Anterior cingulate cortex (tissue), 58 donors: ENCODE measurements at places on chromosomes 6 and 20.

DNA sequence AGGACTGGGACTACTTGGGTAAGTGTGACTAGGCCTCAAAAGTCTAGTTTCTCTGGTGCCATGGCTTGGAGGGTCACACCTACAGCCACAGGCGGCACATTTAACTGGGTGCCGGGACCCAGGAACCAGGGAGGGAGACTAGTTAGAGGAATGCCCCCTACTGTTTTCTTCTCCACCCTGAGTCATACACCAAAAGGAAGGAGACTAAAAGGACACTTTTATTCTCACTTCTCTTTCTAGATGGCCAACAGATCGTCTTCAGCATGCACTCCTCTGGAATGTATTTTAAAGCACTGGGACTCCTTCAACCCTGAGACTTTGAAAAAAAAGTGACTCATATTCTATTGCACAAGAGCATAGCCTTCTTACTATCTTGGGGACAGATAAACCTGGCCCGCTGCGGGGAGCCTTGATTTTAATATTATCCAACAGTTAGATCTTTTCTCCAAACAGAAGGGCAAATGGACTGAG lies 33.4 kb downstream of the PLN start:
- no peak for DNase-seq

GRCh38 chr6:44674226-44675155 lies 287.0 kb downstream of the CDC5L start:
- no peak for DNase-seq

DNA sequence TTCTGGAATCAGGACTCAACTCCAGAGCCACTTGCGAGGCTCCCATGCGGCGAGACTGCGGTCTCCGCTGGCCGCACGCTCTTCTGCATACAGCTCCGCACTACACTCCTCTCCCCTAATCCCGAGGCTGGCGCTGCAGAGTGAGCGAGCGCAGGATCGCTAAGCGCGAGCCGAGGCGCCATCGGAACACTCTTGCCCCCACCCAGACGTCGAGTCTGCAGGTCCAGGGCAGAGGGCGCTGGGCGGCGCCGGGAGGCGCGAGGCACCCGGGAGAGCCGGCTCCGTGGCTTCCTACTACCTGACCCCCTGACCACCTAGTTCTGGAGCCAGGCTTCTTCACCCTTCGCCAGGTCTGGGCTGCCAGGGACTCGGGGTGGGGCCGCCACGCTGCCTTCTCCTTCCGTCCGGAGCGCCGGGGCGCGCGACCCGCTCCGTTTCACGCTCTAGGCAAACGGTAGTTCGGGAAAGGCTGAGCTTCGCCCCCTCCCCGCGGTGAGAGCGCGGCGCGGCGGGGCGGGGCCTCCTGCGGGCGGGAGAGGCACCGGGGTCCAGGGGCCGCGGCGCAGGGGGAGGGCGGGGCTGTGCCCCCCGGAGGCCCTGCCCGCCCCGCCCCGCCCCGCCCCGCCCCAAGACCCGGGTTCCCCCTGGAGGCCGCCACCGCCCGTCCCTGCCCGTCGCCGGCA lies 5.4 kb upstream of the TUBB2A start:
- DNase-seq = peak; percentile 74

GRCh38 chr20:62730481-62730880 lies 21.8 kb downstream of the NTSR1 start:
- DNase-seq = no peak

DNA sequence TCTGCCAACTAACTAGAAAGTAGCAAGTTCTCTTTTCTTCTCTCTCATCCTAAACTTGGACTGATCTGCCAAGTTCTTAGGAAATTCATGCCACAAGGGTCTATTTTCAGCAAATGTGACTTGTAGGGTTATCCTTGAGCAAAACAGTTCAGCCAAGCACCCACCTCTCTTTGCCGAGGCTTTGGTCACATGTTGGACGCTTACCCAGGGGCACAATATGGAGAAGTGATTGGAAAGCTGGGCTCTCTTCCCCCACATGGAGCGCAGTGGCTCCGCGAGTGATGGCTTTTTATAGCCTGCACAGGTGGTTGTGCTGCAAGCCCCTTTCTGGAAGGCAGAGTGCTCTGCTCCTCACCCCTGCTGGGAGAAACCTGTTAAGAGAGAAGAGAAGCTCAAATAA lies 47.7 kb upstream of the FNDC1 start:
- DNase-seq = no peak

DNA sequence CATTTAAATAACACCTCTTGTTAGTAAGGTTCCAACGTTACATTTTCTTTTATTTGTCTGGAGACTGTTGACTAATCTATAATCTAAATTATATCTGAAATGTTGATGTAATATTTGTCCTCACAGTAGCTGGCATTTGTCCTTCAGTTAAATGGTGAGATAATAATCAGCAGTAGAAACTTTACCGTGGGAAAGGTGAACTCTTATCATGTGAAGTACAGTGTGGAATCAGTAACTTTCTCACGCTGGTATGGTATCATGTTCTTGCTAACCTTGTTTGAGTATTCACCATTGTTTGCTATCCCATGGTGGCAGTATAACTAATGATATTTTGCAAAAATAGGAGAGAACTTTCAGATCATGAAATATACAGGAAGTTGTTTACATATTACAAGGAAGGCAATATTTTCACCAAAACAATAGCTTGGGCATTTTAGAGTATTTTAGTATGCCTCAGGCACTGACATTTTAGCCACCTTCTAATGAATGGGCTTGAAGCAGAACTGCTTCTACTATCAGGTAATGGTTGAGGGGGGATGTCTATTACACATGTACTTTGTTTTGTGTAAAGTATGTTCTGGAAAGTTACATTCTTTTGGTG lies 4.8 kb downstream of the GMNN start:
- DNase-seq = no peak

GRCh38 chr20:53797085-53797484 lies 203.4 kb upstream of the ZNF217 start:
- DNase-seq = no peak

- DNase-seq = no peak
These were observed 97.7 kb downstream of the ATG5 start for GRCh38 chr6:106227612-106228507.

DNA sequence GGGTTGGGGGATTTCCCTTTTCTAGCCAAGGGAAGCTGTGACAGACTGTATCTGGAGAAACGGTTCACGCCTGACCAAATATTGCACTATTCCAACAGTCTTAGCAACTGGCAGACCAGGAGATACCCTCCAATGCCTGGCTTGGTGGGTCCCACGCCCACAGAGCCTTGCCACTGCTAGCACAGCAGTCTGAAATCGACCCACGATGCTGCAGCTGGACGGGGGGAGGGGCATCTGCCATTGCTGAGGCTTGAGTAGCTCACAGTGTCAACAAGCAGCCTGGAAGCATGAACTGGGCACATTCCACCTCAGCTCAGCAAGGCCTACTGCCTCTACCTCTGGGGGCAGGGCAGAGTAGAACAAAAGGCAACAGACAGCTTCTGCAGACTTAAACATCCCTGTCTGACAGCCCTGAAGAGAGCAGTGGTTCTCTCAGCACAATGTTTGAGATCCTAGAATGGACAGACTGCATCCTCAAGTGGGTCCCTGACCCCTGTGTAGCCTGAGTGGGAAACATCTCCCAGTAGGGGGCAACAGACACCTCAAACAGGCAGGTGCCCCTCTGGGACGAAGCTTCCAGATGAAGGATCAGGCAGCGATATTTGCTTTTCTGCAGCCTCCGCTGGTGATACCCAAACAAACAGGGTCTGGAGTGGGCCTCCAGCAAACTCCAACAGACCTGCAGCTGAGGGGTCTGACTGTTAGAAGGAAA lies 89.9 kb upstream of the ECI2 start:
- DNase-seq = no peak

GRCh38 chr20:17965042-17965697 lies 3.4 kb downstream of the SNX5 start:
- no peak for DNase-seq

GRCh38 chr20:1860446-1860845 lies 34.8 kb upstream of the SIRPA start:
- no peak for DNase-seq

- peak; percentile 44 for DNase-seq
These were observed 7.1 kb upstream of the NKX2-2 start for GRCh38 chr20:21520702-21521595.

- no peak for DNase-seq
These were observed 66.9 kb downstream of the RIPOR3 start for GRCh38 chr20:50624351-50625016.

- DNase-seq = no peak
These were observed 8.7 kb downstream of the SLC2A4RG start for GRCh38 chr20:63748070-63748933.

GRCh38 chr6:156887623-156888269 lies 110.6 kb downstream of the ARID1B start:
- no peak for DNase-seq

DNA sequence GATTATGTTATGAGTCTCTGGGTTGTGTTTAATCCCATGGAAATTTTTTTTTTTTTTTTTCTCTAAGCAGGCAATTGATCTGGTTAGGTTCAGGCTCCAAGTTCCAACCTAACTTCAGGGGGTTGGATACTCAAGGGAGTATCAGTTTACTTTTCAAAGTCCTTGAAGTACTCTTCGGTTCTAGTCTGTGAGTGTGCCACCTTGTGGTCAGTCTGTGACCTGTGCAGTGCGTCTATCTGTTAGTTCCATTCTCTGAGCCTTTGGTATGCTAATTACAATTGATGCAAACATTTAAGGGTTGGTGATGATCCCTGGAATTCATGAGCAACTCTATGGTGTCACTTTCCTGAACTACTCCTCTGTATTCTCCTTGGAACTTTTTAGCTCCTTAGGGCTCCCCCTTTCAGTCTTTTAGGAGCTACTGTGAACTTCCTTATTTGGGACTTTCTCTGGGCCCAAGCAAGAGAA lies 342.0 kb downstream of the SOX4 start:
- DNase-seq = no peak

DNA sequence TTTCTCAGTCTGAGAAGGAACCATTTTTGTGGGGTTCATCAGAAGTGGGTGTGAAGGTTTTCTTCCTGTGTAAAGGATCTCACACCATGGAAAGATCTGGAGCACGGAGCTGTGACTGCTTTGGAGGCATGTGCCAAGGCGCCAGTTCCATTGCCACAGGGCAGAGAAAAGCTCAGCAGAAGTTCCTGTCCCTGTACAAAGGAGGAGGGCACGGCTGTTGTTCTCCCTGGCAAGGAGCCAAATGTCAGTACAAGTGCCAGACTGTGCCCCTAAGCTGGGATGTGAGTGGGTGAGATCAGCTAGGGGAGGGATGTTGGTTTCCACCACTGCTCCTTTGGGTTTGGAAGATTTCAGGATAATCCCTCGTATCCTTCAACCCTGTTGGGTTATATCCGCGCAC lies 117.3 kb downstream of the CRYBG1 start:
- DNase-seq = no peak

- DNase-seq = peak; percentile 69
These were observed at the start of gene DCBLD1 for GRCh38 chr6:117482240-117483003. Gene DCBLD1, plus strand, starts transcription at chr6:117482674. Its CDS starts 108 bp downstream, at chr6:117482782.

GRCh38 chr6:112437058-112437457 lies 89.9 kb downstream of the RFPL4B start:
- DNase-seq = no peak

DNA sequence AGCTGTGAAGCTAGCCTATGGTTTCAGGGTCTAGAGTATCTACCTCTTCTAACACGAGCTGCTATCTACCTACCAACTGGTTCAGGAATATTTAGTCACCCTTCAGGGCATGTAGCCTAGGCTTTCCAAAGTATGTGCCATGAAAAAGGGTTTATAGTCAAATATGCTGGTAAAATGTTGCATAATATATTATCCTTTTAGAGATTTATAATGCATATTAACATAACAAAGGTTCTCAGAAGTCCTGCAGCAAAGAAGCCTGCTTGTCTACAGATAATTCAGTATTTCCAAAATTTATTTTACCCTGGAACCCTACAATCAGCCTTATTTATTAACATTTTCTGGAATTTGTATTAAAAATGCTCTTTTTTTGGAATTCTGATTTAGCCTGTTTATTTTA lies 56.0 kb downstream of the PRDM13 start:
- no peak for DNase-seq

- DNase-seq = no peak
These were observed 226.0 kb downstream of the PREX1 start for GRCh38 chr20:48601798-48602197.

DNA sequence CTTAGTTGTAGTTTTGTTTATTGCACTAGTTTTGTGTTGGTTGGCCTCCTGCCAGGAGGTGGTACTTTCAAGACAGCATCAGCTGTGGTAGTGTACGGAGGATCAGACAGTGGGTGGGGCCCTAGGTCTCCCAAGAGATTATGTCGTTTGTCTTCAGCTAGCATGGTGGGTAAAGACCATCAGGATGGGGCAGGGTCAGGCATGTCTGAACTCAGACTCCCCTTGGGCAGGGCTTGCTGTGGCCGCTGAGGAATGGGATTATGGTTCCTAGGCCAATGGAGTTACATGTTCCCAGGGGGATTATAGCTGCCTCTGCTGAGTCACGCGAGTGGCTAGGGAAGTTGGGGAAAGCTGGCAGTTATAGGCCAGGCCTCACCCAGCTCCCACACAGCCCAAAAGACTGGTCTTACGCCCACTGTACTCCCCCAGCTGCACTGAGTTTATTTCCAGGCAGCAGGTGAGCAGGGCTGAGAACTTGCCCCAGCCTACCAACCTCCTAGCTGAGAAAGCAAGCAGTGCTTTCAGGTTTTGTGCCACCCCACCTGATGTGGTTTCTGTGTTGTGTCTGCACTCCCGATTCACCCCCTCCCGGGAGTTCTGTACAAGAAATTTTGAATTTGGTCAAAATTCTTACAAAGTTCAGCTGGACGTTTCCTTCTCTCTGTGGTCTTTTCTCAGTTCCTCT lies 24.7 kb downstream of the ZSCAN31 start:
- DNase-seq = no peak

- peak; percentile 79 for DNase-seq
These were observed at the start of gene MAD2L1BP for GRCh38 chr6:43635387-43636307. Gene MAD2L1BP, plus strand, starts transcription at chr6:43635840. Its CDS starts 36 bp downstream, at chr6:43635876.

DNA sequence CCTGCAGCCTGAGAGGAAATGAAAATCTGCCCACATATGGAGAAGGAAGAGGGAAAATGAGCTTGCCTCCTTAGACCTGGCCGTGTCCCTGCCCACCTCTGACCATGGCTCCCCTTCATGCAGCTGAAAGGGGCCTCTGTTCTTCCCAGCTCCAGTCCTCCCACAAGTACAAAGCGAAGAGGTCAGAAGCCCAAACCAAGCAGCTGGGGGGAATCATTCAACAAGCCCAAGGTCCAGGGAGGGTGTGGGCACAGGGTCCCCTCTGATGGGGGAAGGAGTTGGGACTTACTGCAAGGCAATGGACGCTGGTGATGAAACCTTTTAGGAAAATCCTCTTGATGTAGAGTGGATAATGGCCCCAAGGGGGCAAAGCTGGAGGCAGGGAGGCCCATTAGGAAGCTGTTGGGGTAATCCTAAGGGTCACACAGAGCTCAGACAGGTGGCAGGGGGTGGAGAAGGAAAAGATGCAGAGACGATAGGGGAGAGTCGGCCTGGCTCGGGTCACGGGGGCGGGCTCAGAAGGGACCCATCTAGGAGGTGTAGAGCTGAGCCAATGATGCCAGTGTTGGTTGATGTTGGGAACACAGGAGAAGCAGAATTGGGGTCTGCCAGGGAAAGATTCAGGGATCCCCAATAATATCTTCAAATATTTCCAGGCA lies 16.1 kb upstream of the GRM4 start:
- no peak for DNase-seq

DNA sequence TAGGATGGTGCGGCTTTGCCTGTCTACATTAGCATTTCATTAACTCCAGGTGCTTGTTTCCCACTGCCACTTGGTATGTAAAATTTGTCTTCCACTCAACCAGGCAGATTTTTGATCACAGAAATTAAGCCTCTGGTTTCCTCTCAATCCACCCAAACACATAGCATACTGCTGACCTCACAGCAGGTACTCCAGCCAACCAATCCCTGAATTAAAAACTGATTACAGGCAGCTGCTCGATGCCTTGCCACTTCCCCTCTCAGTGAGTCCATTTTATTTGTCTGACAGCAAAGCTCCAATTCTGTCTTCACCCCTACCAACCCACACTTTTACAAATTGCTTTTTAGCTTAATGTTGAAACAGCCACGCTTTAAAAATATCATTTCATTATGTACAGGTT lies 95.2 kb downstream of the PLCB1 start:
- DNase-seq = no peak
